ENCODE measurements at places on chromosomes 11 and 22.
A peak's percentile ranks its signal among the peaks of the same experiment; 100 is the strongest.

GRCh38 chr11:64076758-64077157 lies 41.0 kb downstream of the FLRT1 start:
- no peak for DNase-seq

GRCh38 chr11:118705791-118706545 lies 26.5 kb upstream of the TREH start:
- DNase-seq = no peak

- no peak for DNase-seq
These were observed 6.4 kb upstream of the SLC17A6 start for GRCh38 chr11:22331771-22332170.

GRCh38 chr22:17350292-17350691 lies 19.0 kb upstream of the CECR2 start:
- no peak for DNase-seq

GRCh38 chr22:28187612-28188011 lies 268.6 kb upstream of the PITPNB start:
- no peak for DNase-seq

DNA sequence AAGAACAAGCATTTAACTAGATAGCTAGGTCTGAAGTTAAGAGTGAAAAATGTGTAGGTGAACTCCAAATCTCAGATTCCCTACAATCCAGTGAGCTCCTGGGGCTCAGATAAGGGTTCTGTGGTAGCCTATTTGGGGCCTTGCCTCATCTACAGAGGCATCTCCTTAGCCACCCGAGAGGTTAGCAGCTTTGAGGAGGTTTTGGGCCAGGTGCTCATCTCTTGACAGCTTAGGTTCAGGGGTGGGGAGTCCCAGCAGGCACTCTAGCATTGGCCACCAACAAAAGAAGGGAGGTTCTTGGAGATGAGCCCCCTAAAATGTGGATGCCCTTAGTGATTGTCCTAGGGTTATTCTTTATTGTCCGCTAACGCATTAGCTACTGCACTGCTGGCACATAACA lies 184.4 kb upstream of the B3GAT1 start:
- DNase-seq = no peak

DNA sequence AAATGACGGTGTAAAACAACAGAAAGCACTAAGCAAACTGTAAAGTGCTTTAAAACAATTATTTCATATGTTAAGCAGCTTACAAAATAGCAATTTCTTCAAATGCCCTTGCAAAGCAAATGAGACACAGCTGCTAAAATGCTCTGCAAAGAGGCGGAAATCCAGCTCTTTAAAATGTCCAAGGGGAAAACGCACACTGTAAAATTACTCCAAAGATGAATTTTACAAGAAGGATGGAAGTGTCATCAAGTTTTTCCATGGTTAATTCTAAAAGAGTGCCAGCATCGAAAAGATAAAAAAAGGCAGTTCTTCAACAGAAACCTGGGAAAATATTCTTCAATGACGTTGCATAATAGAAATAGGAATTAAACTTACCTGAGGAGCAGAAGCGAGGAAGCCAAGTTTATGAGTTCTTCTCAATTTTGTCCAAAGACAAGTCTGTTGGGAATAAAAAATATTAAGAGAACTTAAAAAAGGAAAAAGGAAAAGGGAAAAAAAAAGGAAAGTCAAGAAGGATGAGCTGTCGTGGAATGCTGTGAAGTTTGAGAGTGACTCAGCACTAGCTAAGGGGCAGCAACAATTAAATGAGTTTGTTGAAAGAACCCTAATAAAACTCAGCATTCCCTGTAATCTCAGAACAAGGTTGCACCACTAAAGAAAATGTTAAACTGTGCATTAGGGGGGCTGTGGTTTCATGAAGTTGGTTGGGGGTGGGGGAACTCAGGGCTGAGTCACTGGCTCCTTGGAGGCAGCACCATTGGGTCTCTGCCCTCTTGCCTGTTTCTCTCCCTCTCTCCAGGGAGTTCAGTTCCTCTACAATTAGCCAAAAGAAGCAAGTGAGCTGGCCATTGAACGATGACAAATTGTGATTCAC lies 64.2 kb upstream of the BLID start:
- no peak for DNase-seq

GRCh38 chr11:3947061-3947460 lies 91.6 kb downstream of the STIM1 start:
- DNase-seq = peak; percentile 13

DNA sequence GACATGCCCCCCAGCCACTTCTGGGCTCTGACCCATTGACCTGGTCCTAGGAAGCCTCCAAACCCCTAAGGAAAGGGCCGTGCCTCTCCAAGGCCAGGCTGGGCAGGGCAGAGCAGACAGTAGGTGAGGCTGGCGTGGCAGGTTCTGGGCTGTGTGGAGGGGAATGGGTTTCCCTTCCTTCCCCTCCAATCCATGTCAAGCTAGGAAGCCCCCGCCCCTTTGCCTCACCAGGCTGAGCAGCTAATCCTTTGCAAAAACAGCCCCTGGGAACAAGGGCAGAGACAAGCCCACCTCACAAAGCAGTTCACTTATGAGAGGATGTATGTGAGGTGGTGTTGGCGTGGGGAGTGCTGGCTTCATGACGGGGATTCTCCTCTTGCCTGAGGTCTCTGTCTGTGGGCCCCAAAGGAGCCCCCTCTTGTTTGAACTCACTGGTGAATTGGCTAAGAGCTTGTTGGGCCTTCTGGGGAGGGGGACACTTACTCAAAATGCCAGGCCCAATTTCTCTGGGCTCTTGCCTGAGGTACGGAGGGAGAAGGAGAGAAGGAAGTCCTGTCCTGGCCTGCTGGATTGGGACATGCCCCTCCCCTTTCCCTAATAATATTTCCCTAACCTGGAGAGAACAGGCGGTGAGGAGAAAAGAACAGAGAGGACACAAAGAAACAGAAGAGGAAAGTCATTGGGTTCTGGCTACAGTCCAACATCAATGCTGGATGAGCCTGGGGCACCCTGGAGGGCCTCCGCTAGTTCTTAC lies 1.6 kb upstream of the TRIM29 start:
- peak; percentile 2 for DNase-seq

- DNase-seq = no peak
These were observed 135.1 kb upstream of the TTC12 start for GRCh38 chr11:113179181-113179704.
